Cardiac fibroblast (primary cell): ENCODE measurements at places on chromosomes 16 and 17.

DNA sequence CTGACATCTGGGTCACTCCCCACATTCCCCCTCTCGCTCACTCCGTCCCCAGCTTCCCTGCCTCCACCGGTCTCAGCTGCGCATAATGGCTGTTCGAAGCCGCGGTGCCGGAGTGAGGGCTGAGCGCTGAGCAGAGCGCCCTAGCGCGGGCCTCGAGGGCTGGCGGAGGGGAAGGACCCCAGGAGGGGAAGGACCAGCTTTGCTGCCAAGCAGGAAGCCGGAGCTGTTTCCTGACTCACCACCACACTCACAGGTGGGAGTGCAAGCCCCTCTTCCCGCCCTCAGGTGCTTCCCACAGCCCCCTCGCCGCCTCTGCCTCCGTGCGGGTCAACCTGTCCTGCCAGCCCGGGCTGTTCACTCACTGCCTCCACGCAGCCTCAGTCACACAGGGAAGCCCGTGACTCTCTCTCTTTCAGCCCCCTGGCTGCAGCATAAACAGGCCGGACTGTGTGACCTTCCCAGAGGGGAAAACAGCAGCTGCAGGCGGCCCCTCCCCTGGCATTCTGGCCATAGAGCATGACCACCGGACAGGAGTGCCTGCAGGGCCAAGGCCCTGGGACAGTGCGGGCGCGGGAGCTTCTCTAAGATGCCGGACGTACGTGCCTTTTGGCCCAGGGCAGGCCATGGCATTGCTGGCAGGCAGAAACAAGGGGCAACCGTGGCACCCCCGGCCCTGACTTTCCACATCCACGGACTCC lies 23.7 kb downstream of the SLC43A2 start:
- DNase-seq, result no peak

- peak; percentile 10 for DNase-seq
Measured at GRCh38 chr16:71214746-71215381, 15.7 kb downstream of the HYDIN start.

DNA sequence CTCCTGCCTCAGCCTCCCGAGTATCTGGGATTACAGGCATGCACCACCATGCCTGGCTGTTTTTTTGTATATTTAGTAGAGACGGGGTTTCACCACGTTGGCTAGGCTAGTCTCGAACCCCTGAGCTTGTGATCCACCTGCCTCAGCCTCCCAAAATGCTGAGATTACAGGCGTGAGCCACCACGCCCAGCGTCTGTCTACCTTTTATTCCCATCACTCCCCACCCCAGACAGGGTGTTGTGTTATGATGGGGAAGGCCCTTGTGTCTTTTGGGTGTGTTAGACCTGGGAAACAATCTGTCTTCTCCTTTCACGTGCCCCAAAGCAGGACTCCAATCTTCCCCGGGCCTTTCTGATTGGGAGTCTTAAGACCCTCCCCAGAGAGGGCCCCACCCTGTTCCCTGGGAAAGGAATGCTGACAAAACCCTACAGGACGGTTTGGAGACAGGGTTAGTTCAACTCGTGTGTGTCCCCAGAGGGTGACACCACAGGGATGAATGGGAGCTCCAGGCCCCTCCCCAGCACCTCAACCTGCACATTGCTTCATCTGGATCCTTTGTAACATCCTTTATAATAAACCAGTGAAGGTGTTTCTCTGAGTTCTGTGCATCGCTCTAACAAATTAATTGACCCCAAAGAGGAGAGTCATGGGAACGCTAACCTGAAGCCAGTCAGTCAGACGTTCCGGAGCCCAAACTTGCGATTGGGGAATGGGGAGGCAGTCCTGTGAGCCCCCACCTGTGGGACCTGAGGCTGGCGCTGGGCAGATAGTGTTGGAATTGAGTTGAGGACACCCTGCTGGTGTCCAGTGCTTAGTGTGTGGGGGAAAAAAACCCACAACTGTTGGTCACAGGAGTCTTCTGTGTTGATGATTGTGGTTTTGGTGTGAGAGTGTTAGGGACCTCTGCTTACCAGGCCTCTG lies 3.2 kb upstream of the ELOB start:
- no peak for DNase-seq

- DNase-seq, result peak; percentile 58
Measured at GRCh38 chr17:40443988-40444899, 994 bp downstream of the IGFBP4 start.

DNA sequence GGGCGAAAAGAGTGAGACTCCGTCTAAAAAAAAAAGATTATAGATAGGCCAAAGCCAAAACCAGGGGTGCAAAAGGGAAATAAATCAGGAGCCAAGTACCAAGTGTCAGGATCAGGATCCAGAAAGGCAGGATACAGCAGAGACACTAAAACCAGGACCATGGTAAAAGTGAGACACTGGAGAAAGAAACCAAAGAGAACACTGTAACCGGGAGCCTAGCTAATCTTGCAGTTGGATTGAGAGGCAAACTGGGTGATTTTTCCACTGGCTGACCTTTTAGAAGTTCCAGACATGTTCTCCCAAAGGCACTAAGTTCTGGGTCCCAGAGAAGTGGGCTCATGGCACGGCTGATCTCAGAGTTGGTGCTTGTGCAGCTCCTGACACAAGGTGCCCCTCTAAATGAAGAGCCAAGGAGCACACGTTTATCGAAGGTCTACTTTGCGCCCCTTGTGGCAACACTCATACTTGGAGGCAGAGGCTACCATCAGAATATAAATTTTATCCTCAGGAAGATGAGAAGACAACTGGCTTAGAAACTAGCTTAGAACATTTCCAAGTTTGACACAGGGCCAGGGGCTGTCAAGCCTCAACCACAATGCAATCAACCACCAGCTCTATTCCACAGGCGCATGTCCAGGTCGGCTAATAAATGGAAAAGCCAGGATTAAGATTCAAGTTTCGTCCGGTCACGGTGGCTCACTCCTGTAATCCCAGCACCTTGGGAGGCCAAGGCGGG lies 27.5 kb upstream of the HELZ start:
- no peak for DNase-seq

DNA sequence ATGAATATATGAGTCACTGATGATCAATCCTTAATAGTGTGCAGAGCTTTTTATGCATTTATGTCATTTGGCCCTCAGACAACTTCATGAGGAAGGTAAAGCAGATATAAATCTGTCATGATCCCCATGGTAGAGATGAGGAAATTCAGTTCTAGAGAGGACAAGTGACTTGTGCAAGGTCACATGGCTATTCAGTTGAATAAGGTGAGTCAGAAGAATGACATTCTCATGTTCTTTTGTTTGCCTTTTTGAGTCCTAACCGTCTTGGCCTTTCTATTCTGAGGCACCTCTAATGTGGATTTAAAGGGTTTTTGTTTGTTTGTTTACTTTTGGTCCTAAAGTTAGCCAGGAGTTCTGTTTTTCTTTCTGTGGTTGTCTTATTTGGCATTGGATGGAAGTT lies 116.2 kb upstream of the ELAC2 start:
- DNase-seq, result no peak
